ENCODE measurements at places on chromosomes 12 and 14. TPM values are rescaled to one million over a fixed set of nuclear protein-coding genes. Genes with fewer than 3 reads are reported as not detected.

Gene PGF
- 0.15 TPM for total RNA-seq

Gene TDRD9
- total RNA-seq, result 0.60 TPM

Gene CCDC60
- not detected for total RNA-seq

Gene RHNO1
- total RNA-seq, result 53.6 TPM

Gene SOX5
- total RNA-seq, result not detected

Gene LBHD2
- total RNA-seq, result not detected

DNA sequence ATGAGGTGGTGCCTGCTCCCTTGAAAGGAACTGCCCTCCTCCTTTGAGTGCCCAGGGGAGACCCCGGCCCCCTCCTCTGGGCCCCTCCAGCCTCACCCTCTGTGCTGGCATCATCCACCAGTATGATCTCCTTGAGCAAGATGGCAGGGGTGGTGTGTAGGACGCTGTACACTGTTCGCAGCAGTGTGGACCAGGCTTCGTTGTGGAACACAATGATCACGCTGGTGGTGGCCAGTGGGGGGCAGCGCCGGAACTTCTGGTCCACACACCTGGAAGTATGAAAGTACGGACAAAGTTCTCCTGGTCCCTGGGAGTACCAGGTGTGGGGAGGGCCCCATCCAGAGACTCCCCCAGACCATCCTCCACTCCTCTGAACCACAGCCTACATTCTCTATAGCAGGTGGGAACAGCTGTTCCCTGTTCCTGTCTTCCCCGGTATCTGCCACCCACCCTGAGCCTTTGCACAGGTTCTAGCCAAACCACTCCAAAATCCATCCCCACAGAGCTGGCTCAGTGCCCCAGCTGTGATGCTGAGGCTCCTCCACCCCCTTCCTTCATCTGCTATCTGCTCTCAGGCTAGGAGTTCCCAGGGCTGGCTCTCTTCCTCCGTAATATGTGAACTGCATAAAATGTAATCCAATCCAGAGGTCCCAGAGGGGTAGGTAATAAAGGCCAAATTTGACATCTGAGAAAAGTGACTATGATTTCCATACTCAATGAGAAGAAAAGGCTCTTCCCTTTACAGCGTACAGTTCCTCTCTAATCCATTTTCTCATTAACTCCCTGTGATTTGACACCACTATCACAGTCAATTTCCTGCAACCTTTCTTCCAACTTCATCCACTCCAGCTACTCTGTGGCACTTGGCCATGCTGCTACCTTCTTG is 13.9 kb downstream of the GALNT6 start:
- no peak for DNase-seq
- no peak overlapping the region for H3K27ac ChIP-seq
- H3K4me3 ChIP-seq, result no peak overlapping the region
- H3K27me3 ChIP-seq, result no peaks in the 10 kb centered on the region
- H3K4me1 ChIP-seq, result peaks cover 23% of the 10 kb centered on the region

DNA sequence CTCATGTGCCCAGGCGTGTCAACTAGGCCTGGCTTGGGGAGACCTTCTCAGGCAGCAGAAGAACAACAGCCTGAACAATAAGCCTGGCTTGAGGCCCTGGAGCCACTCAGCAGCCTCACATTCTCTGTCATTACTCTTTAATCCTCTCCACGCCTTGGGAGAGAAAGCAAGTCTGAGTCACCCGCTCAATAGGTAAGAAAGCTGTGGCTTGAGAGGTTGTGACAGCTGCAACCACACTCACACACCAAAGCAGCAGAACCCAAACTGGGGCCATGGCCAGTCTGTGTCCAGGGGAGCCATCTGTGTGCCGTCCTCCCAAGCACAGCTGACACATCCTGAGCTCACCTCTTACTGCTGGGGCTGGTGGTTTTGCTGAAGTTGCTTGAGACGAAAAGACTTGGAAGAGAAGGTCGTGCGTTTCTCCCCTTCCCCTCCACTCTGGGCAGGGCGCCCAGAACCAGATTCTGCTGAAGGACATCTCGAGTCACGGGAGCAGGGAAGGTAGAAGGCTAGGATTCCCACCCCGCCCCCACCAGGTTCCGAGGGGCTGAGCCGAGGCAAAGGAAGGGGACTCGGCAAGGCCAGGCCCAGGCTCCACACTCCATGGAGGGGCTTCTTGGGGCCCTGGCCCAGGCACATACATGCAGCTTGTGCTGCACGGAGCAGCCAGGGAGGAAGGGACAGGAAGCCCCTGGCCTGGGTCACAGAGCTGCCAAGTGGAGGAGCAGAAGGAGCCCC is 5.5 kb downstream of the TMEM63C start:
- H3K4me3 ChIP-seq, result no peak overlapping the region
- peaks cover 19% of the 10 kb centered on the region for H3K27me3 ChIP-seq
- DNase-seq, result no peak

GRCh38 chr14:71686677-71687076 is 245.6 kb upstream of the RGS6 start:
- DNase-seq, result no peak
- no peak overlapping the region for H3K27ac ChIP-seq
- peaks cover 8% of the 10 kb centered on the region for H3K4me1 ChIP-seq
- H3K4me3 ChIP-seq, result no peak overlapping the region

DNA sequence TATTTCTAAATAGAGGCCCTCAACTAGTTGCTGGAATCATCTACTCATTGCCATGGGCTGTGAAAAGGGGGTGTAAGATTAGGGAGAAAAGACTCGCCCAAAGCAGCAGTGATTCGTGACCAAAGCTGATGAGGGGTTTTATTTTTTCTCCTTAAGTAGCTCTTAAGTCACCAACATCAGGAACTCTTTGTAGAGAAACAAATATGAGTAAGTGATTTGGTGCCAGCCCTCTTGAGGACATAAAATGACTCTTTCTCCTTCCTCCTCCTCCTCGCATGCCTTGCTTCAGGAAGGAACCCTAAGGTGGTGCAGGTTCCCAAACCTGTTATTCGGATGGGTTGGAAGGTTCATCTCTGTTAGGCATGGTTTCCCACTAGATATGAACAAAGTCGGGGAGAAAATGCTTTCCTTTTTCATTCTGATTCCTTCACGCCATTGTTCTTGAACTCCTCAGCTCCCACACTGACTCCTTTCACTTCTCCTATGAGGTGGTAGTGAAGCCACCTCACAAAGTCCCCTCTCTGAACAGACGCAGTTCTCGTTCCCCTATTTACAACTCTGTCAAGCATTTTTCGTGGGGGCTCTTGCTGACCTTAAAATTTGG is 113.4 kb downstream of the ETV6 start:
- H3K36me3 ChIP-seq, result peaks cover 35% of the 10 kb centered on the region
- H3K4me1 ChIP-seq, result peaks cover 69% of the 10 kb centered on the region
- DNase-seq, result no peak
- no peaks in the 10 kb centered on the region for H3K27me3 ChIP-seq
- H3K27ac ChIP-seq, result peak overlapping the region; percentile 72
- no peak overlapping the region for H3K4me3 ChIP-seq

- DNase-seq, result no peak
- H3K36me3 ChIP-seq, result peaks cover 7% of the 10 kb centered on the region
- peaks cover 7% of the 10 kb centered on the region for H3K27me3 ChIP-seq
- peaks cover 42% of the 10 kb centered on the region for H3K4me1 ChIP-seq
These were observed 4.8 kb downstream of the BCAT1 start for GRCh38 chr12:24943947-24944600.

GRCh38 chr12:102050660-102051430 is 10.9 kb downstream of the WASHC3 start:
- no peak overlapping the region for H3K4me3 ChIP-seq
- H3K27me3 ChIP-seq, result no peaks in the 10 kb centered on the region
- H3K27ac ChIP-seq, result no peak overlapping the region
- peaks cover 45% of the 10 kb centered on the region for H3K36me3 ChIP-seq
- no peak for DNase-seq
- peaks cover 20% of the 10 kb centered on the region for H3K4me1 ChIP-seq

GRCh38 chr14:78248501-78249090 is 78.4 kb downstream of the NRXN3 start:
- no peaks in the 10 kb centered on the region for H3K36me3 ChIP-seq
- no peak for DNase-seq
- no peak overlapping the region for H3K4me3 ChIP-seq
- no peak overlapping the region for H3K27ac ChIP-seq

DNA sequence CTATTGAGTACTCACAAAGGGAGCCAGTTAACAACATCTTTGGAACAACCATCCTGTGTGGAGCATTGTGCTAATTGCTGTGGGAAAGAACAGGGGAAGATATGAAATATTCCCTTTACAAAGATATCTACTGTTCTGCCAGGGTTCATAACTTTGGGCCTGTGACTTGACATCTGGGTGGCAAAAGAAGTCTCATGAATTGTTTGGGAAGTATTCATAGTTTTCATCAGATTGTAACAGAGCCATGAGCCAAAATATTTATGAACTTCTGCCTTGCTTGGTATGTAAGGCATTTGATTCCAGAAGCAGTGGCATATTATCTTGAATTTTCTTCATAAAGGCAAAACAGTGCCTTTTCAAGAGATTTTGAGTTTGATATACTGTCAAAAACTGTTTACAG is 816.2 kb downstream of the DIO2 start:
- H3K27me3 ChIP-seq, result no peaks in the 10 kb centered on the region
- no peaks in the 10 kb centered on the region for H3K4me1 ChIP-seq
- H3K4me3 ChIP-seq, result no peak overlapping the region
- no peak for DNase-seq

GRCh38 chr12:67909091-67909531 is 80.1 kb upstream of the IFNG-AS1 start:
- H3K27ac ChIP-seq, result no peak overlapping the region
- H3K4me3 ChIP-seq, result no peak overlapping the region
- no peaks in the 10 kb centered on the region for H3K4me1 ChIP-seq
- H3K36me3 ChIP-seq, result no peaks in the 10 kb centered on the region
- peaks cover 1% of the 10 kb centered on the region for H3K27me3 ChIP-seq
- no peak for DNase-seq

GRCh38 chr14:89811954-89812575 is 142.5 kb downstream of the EFCAB11 start:
- no peaks in the 10 kb centered on the region for H3K36me3 ChIP-seq
- no peaks in the 10 kb centered on the region for H3K4me1 ChIP-seq

DNA sequence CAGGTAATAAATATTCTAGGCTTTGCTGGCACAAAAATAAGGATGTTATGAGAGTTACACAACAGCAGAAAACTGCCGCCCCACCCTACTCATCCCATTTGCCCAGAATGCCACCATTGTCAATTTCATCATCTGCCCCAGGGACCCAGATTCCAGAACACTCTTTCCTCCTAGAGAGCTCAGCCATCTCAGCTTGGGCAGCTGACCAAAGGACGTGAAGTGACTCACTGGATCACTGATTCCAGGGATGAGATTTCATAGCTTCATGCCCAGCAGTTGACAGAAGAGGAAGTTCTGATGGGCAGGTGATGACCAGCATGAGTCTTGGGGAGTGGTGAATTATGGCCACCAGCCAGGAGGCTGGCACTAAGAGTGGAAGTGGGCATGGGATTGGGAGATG is 450.3 kb downstream of the RMST start:
- H3K4me3 ChIP-seq, result no peak overlapping the region
- H3K4me1 ChIP-seq, result no peaks in the 10 kb centered on the region
- no peak overlapping the region for H3K27ac ChIP-seq
- no peak for DNase-seq
- no peaks in the 10 kb centered on the region for H3K36me3 ChIP-seq

DNA sequence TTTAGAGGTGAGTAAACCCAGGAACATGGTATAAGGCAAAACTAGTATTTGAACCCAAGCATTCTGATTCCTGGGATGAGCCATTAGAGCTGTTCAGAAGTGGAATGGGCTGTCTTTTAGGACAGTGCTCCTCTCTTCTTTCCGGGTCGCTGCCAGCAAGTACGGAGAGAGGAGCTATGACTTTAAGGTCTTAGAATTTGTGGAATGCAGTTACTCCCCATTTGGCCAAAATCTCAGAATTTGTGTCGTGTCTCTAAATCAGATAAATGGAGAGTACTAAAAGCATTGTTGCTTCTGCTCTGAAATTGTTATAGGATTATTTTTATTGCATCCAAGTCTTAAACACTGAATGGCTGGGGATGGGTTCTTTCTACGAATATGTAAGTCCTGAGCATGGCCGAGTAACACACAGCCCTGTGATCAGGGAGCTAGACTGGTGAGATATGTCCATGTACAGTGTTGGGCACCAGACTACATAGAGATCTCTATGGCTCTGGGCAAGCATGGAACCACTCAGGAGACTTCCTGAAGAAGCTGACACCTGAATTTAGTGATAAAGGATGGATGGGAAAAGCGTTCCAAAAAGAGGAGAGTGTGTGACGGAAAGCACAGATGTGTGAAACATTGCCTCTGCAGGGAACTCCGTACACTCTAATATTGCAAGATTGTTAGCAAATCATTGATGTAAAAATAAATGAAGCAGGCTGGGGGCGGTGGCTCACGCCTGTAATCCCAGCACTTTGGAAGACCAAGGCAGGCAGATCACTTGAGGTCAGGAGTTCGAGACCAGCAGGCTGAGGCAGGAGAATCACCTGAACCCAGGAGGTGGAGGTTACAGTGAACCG is 184.7 kb downstream of the SRGAP1 start:
- no peaks in the 10 kb centered on the region for H3K36me3 ChIP-seq
- no peak overlapping the region for H3K27ac ChIP-seq
- peaks cover 2% of the 10 kb centered on the region for H3K27me3 ChIP-seq
- no peaks in the 10 kb centered on the region for H3K4me1 ChIP-seq
- H3K4me3 ChIP-seq, result no peak overlapping the region
- no peak for DNase-seq

- no peak overlapping the region for H3K4me3 ChIP-seq
- H3K4me1 ChIP-seq, result peaks cover 2% of the 10 kb centered on the region
- H3K27me3 ChIP-seq, result peaks cover 40% of the 10 kb centered on the region
These were observed 1.4 kb downstream of the MEG3 start for GRCh38 chr14:100827101-100828021.

DNA sequence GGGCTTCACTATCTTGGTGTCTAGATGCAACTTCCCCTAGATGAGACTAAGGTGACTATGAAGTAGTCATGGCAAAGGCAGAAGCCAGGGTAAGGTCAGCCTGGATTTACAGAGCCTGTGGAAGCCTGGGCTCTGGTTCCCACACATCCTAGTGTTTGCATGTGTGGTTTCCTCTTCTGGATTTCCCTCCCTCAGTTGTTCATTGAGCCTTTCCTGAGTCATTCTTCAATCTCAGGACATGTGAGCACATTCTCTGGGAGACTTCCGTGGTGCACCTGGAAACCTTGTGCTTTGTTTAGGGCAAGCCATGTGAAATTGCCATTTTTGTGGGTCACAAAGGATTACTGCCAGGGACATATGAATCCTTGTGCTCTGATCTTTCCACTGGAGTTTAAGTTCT is 236.6 kb downstream of the C12orf75 start:
- no peaks in the 10 kb centered on the region for H3K36me3 ChIP-seq
- H3K27ac ChIP-seq, result no peak overlapping the region
- no peak overlapping the region for H3K4me3 ChIP-seq
- peaks cover 5% of the 10 kb centered on the region for H3K4me1 ChIP-seq
- DNase-seq, result no peak

DNA sequence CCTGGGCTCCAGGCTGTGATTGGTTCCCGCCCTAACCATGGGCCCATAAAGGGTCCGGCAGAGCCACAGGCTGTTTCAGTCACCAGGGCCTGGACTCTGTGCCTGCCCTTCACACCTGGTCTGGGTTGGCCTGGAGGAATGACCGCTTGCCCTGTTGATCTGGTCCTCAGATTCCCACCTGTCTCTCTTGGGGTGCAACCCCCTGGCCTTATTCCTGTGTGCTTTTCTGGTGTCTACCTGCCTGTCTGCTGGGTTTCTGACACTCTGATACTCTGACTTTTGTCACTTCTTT is 2.9 kb upstream of the KRT83 start:
- DNase-seq, result no peak
- H3K36me3 ChIP-seq, result no peaks in the 10 kb centered on the region
- H3K27me3 ChIP-seq, result peaks cover 21% of the 10 kb centered on the region

- DNase-seq, result no peak
- H3K4me1 ChIP-seq, result peaks cover 8% of the 10 kb centered on the region
- no peak overlapping the region for H3K27ac ChIP-seq
These were observed 40.6 kb upstream of the EML1 start for GRCh38 chr14:99752486-99753121.

GRCh38 chr12:70639535-70639934 is 2.3 kb upstream of the PTPRB start:
- H3K4me1 ChIP-seq, result no peaks in the 10 kb centered on the region
- no peaks in the 10 kb centered on the region for H3K36me3 ChIP-seq
- no peak overlapping the region for H3K4me3 ChIP-seq
- H3K27ac ChIP-seq, result no peak overlapping the region

Data from activated CD4-positive, alpha-beta T cell treated with anti-CD3 and anti-CD28 coated beads, Interleukin-2, amount 10 ng/mL, durations not matched to agents 7 days and 5 days (primary cell).